ENCODE measurements at places on chromosomes 2 and 18.

DNA sequence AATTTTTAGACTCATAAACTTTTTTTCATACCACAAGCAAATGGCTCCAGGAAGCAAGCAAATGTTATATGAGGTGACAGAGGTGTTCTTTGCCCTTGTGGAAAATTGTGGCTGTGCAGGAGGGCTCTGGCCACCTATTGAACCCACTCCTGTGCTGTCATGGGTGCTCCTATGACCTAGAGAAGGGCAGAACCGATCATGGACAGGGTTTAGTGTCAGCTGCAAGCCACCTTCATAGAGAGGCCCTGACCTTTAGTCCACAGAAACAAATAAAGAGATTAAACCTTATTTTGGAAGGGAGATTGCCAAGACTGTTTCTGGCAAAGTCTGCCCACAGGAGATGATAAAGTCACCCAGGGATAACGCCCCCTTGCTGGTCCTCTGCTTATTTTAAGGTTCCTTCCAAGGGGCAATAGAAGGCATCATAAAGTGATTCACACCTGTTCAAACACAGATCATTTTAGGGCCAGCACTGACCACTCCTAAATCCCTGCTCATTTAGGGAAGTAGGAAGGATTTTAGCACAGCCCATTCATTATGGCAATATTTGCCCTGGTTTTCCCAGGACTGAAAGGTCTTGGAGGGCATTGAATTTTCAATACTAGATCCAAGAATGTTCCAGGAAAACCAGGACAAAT, 26.1 kb upstream of the STAT4 start:
- no peak for DNase-seq

DNA sequence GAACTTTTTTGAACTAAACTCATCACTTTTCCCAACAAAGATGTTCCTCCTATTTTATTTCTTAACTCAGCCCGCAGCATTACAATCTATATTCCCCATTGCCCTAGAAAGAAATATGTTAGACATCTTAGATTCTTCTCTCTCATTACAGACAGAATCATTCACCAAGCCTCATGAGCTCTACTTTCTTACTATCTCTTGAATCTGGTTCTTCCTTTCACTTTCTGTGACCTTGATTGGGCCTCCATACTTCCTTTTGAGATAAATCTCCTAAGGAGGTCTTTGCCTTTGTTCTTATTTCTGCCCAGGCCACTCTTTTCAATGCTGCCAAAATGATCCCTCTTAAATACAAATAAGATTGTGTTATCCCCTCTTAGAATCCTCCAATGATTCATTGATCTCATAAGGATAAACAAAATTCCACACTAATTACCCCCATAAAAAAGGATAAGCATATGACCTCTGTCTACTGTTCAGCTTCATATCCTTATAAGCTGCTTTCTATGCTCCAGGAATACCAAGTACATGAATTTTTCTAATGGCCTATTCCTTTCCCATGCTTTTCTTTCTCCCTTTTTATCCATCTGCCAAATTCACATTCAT, 400.0 kb downstream of the ARHGAP15 start:
- DNase-seq = no peak

GRCh38 chr2:174631009-174631981, 33.7 kb upstream of the WIPF1 start:
- no peak for DNase-seq

GRCh38 chr18:8816816-8817215, 111.5 kb downstream of the MTCL1 start:
- no peak for DNase-seq

DNA sequence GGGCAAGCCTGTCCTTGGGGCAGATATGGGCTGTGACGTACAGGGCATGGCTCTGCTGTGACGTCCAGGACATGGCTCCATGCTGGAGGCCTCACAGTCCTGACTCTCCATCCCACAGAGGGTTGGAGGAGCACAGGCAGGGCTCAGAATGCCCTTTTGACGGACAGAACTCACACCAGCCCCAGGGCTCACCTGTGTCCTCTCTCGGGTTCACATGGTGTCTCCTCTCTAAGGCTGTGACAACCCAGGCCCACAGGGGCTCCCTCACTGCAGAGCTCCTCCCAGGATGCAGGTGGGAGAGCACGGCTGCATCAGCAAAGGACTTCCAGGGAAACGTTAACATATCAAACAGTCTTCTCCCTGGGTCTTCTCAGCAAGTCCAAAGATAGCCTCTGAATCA, 133.8 kb downstream of the EIPR1 start:
- no peak for DNase-seq

DNA sequence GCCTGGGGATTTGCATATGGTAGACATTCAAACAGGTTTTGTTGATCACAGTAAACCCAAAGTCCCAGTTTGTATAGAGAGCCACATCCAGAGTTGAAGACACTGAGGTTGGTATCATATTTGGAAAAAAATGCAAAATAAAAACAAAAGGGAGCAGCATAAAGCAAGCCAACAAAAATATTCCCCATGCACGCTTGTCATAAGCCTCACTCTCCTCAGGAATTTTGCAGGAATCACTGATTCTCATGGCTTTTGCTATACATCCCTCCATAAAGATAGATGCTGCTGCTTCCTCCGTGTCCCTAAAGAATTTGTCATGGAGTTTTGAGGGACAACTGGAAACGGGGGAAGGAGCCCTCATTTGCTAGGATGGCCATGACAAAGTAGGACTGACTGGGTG, 108.8 kb upstream of the TCF4 start:
- no peak for DNase-seq

DNA sequence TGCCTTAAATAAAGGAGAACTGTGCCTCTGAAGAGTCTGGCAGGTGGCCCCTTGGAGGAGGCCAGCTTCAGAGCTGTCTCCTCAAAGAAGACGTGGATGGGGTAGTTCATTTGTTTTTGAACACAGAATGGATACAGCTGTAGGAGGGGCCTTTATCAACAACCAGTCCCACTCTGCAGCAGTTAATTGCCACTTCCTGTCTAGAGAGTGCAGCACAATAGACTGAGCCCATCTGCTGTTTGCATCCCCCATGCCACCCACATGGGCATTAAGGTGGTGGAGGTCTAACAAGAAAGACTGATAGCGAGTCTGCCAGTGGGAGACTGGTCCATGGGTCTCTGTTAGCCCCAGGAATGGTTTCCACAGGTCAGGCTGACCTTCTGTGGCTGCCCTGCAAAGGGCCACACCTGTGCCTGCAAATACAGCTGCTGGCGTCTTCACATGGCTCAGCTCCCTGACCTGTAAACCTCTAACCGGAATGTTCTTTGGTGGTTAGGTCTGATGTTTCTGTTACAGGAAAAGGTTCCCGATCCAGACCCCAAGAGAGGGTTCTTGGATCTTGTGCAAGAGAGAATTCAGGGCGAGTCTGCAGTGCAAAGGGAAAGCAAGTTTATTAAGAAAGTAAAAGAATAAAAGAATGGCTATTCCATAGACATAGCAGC, 153.3 kb upstream of the ITGA6 start:
- DNase-seq = no peak

GRCh38 chr18:37711766-37712505, 146.3 kb upstream of the CELF4 start:
- DNase-seq = peak; percentile 82

GRCh38 chr2:42788-43187, 3.5 kb downstream of the FAM110C start:
- DNase-seq = no peak

DNA sequence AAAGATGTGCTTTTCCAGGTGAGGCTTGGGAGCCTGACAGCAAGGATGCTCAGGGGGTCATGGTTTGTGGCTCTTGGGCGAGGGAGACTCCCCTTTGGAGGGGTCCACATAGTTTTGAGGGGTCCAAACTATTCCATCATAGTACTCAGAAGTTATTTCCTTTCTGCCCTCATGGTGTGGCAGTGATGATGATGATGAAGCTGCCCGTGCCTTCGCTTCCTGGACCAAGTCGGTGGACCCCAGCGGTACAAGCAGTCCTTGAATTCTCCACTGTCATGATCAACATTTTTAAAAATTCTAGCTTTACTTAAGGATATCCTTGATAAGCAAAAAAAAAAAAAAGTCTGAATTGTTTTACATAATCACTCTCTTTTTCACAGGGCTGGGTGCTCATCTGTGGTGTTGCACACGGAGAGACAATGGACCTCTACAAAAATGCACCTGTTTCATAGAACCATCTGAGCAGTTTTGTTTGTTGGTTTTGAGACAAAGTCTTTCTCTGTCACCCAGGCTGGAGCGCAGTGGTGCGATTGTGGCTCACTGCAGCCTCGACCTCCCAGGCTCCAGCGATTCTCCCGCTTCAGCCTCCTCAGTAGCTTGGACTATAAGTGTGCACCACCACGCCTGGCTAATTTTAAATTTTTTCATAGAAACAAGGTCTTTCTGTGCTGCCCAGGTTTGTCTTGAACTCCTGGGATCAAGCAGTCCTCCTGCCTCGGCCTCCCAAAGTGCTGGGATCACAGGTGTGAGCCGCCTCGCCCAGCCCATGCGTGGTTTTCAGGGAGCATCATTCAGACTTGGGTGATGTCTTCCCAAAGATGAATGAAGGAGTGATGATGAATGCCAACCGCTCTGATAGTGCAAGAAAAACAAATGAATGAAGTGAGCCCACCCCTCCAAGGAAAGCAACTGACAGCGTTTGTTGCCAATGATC, 271.4 kb upstream of the HDAC4 start:
- DNase-seq = no peak

GRCh38 chr18:66867653-66868052, 263.8 kb upstream of the CDH19 start:
- no peak for DNase-seq

DNA sequence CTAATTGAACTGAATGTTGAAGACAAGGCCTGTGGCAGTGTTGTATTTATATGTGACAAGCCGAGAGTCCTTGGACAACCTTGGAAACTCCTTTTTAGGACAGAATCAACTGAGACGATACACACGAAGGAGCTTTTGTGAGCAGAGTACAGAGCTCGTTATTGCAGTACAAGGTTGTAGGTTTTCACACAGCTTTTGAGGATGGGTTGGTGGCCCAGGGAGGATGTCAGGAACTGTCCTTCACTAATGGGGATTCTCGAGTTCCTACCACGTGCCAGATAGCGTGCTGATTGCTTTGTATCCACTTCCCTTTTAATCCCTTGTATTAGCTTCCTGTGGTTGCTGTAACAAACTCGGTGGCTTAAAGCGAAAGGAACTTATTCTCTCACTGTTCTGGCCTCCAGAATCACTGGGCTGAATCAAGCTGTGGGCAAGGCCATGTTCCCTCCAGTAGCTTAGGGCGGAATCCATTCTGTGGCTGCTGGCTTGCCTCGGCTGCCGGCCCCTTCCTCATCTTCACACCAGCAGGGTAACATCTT, 20.2 kb downstream of the INPP4A start:
- DNase-seq = no peak

GRCh38 chr2:155815851-155816250, 516.7 kb downstream of the NR4A2 start:
- DNase-seq = no peak

DNA sequence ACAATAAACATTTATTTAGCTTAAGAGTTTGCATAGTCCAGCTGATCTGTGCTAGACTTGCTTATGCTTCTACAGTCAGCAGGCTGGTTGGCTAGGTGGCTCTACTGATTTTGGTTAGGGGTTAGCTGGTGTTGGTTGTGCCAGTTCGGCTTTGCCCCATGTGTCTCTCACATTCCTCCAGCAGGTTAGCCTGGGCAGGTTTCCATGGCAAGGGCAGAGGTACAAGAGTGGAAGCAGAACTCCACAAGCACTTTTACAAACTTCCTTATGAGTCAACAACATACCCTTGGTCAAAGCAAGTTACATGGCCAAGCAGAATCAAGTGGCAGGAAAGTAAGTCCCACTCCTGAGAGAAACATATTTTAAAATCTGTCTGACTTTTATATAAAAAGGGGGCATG, 82.3 kb downstream of the SS18 start:
- DNase-seq = no peak

DNA sequence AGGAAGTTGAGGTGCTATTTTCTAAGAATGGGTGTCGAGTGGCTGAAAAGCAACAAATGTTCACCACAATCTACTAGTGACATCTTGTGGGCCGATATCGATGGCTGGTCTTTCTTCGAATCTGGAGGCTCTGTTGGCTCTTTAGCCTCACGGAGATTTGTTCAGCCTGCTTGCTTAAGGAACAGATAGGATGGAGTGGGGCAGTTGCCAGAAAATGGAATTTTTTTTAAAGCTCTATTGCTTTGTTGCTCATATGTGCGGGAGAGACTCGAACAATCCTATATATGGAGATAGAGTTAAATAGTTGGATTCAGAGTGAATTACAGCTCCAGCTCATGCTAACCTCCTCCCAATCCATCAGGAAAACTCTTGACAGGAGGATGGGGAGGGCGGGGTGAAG, 70.9 kb upstream of the LYPD6B start:
- no peak for DNase-seq

GRCh38 chr2:220579452-220579851, 952.0 kb downstream of the SLC4A3 start:
- no peak for DNase-seq

DNA sequence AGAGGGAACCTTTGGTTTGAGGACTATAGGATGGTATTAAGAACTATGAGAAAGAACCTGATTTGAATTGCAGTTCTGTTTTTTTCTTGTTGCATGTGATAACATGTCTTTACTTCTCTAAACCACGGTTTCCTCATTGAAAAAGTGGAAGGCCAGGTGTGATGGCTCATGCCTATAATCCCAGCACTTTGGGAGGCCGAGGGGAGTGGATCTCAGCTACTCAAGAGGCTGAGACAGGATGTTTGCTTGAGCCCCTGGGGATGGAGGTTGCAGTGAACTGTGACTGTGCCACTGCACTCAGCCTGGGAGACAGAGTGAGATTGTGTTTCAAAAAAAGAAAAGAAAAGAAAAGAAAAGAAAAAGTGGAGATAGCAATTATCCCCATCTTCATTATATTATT, 32.3 kb downstream of the SCN9A start:
- no peak for DNase-seq

DNA sequence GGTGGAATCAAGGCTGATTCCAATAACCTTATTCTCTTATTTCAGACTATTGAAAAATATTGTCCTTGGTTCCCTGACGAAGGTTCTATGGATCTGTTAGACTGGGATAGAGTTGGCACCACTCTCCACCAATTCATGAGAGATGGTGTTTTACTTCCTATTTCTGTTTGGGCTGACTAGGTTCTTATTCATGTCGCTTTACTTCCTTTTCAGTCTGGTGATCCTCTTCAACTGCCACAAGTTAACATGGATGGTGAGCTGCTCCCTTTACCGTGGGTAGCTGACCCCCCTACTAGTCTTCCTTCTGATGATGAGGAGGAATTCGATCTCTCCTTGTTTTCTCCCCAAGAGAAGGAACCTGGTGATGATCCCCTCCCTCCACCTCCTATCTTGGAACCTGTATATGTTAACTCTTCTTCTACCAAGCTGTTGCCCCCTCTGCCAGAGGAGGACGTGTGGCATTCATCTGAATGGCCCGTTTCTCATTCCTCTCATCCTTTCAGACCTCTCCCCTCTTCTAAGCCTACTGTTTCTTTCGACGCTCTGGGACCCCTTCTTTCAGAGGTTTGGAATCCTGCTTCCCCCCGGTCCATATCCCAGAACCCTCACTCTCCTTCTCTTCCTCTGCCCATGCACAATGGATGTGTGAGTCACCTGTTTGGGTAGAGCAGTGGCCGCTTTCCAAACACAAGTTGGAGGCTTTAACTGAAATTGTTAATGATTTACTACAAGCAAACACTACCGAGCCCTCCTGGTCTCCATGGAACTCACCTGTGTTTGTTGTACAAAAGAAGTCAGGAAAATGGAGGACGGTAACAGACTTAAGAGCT, 13.5 kb upstream of the CNOT11 start:
- DNase-seq = no peak

All from DMS79 (cell line).